ENCODE measurements at places on chromosomes 4 and X.

DNA sequence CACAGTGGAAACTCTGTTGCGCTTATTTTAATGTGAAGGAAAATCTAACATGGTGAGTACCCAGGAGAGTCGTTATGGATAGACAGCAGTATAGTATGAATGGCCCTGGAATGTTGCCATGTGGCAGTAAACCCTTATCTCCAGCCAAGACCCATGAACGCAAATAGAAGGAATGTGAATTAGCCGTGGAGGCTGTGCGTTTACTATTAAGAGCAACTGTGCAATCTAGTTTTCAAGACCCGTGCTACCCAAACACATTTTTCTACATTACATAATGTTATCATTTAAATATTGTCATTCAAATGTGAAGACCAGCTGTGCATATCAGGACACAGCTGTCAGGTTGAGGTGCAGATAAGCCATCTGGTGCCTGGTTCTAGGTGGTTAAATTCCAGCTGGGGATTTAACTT lies 13.3 kb upstream of the AGA start:
- no peak for DNase-seq

DNA sequence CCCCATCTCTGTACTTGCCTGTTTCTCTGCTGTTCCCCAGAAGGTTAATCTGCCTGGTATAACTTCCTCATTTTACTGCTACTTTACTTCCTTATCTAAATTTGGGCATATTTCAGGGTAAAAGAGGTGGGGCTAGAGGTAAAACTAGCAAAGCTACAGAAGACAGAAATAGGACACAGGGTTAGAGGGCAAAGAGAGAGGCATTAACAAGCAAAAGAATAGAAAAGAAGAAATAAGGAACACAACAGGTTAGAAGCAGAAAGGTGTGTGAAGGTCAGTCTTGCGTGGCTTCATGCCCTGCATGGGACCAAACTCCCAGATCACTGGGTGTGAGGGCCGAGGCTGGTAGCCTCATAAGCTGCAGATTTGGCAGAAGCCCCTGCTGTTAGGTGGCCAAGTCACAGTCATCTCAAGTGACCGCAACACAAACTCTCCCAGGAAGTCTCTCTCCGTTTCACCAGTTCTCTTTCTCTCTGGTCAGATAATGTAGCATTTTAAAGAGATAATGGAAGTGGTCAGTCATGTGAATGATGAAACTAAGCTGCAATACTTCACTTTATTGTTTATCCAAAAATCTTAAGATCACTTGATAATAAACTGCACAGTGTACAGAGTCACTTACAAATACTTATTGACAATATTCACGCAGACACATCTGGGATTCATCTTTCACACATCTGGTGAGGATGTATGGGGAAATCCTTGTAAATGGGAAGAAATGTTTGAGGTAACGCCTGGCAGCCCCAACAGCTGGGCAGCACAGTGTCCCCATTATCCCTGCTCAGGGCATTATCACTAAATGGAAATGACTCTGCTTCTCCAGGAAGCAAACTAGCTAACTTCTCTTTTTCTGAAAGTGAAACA lies 16.4 kb downstream of the TMEM154 start:
- no peak for DNase-seq

DNA sequence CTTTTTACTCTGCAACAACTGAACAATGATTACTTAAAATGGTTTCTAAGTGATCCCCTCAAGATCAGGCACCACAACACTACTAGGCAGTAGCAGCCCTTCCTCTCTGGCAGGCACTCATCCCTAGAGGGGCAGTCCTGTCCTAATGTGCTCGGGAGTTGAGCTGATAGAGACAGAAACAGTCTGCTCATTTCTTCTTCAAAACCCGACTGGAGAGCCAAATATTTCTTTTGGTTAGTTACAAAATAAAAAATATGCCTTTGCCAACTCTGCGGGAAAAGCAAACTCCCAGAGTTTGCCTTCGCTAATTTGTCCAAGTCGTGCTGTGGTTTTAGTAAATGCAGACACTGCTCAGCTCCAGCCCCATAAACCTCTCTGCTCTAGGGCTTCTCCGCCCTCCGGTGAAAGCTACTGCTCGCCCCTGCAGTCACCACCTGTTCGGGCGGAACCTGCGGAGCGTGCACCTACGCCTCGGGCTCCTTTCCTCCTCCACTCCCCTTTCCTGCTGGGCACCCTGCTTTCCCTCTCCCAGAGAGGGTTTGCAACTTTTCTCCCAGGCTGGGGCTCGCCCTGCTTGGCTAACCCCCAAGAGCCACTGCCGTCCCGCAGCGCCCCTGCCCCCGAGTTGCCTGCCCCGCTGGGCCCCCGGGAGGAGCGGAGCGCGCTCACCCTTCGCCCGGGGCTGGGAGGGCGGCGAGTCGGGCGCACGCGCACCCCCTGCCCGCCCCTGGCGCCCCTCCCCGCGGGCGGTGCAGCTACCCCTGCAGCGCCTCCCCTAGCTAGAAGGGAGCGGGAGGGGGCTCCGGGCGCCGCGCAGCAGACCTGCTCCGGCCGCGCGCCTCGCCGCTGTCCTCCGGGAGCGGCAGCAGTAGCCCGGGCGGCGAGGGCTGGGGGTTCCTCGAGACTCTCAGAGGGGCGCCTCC lies at the start of gene NPNT:
NPNT (plus strand) TSS at position 812 of the 923 bp plus-strand sequence. CDS start 182 bp downstream, outside the sequence.
- peak; percentile 78 for DNase-seq

DNA sequence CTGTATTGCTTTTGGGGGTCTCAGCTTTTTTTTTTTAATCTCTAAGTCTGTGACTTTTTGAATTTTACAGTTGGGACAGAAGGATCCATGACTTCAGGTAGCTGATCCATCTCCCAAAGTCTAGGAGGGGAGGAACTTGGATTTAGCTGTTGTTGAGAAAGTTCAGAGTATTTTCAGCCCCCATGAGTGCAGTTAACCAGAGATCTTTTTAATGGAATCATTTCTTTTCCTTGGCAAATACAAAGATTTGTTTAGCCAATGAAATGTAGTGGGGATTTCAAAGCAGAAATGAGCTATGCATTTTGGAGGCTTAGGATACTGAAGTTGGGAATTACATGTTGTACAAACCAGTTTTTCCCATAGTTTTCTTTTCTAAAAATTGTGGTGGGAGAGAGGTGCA lies 18.1 kb downstream of the FNIP2 start:
- DNase-seq = no peak

GRCh38 chrX:12240491-12240890 lies 102.2 kb downstream of the FRMPD4 start:
- no peak for DNase-seq

GRCh38 chr4:8321771-8322170 lies 52.2 kb downstream of the HTRA3 start:
- DNase-seq = no peak

GRCh38 chr4:159946983-159947615 lies 844.2 kb downstream of the RAPGEF2 start:
- DNase-seq = no peak

DNA sequence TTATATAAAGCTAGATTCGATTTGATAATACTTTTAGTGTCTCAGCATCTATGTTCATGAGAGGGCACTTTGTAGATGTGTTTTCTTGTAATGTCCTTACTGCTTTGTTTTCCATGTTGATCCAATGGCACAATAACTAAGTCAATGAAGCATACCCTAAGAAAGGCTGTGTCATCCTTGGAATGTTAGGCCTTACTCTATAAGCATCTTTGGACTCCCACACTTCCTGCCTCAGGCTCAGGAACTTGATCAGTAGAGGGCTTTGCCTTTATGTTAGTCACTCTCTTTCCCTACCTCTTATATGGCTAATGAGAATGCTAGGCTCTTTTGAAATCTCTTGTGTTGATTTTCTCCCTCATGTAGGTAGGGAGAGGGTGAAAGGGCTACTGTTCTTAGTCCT lies 33.2 kb upstream of the EDA2R start:
- DNase-seq = no peak

GRCh38 chr4:90183254-90183653 lies 56.1 kb downstream of the CCSER1 start:
- no peak for DNase-seq

DNA sequence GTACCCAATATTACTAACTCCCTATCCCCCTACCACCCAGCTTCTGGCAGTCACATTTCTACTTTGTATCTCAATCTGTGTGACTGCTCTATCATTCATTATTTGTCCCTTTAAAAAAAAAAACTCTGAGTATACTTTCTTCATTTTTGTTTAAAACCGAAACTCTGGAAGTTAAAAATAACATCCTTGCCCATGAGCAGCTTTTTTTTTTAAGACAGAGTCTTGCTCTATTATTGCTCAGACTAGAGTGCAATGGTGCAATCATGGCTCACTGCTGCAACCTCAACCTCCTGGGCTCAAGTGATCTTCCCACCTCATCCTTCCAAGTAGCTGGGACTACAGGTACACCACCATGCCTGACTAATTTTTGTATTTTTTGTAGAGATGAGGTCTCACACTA lies 15.8 kb downstream of the UBE2K start:
- DNase-seq = no peak

DNA sequence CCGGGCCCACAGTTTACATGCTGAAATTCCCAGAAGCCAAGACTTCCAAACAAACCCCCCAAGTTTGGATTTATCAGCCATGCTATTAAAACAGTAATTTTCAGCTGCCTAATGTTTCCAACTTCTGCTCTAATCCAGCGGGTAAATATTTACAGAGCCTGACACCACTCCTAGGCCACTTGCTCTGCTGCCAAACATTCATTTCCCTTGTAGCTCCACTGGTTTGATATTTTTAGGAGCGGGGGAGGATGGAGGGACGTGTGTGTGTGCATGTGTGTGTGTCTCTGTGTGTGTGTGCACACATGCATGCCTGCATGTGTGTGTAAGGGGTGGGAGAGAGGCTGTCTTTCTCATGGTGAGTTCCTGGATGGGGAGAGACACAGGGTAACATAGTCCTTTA lies 115.7 kb upstream of the PJA1 start:
- DNase-seq = peak; percentile 86
